HEK293T (cell line): ENCODE measurements at places on chromosomes 7 and 10.

DNA sequence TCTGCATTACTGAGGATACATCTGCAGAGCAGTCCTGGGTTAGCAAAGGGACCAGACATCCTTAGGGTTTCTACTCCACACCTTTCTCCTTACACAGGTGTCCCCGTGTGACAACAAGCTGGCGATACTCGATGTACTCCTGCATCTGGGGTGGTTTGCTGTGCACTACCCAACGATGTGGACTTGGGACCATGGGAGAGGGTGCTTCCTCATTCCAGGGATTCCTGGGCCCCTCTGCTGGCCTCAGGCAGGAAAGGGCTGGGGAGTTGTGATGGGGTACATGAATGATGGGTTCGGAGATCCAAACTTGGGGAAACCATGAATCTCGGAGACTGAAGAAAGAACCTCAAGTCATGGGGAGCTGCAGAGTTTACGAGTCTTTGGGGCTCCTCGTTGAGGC is 179.6 kb upstream of the GALNT17 start:
- DNase-seq, result no peak

- no peak for DNase-seq
Observed at GRCh38 chr7:45567713-45568112, 6.5 kb upstream of the ADCY1 start.

DNA sequence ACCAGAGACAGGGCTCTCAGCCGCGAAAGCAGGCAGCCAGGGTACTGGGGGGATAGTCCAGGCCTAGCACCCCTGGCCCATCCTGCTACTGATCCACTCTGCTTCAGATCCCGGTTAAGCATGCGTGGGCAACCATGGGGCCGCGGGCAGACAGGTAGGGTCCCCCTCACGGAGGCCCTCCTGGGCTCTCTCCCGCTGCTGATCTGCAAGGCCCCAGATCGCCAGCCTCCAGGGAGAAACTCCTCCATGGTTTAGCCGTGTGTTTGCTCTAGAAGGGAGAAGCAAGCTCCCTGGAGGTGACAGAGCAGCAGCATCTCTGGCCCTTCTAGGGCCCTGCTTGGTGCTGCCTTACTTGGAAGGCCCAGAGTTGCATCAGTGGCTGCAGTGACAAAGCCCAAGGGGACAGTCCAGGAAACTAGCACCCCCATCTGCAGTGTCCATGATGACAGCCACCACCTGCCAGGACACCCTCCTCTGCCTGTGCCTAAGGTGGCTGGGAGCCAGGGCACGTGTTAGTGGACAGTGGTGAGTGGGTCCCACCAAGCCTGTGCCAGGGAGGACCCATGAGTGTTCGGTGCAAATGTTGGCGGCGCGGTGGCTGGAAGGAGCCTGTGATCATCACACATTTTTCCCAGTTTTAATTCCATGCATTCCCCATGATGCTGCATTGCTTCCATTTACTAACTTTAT is 29.2 kb downstream of the CALML5 start:
- DNase-seq, result no peak

DNA sequence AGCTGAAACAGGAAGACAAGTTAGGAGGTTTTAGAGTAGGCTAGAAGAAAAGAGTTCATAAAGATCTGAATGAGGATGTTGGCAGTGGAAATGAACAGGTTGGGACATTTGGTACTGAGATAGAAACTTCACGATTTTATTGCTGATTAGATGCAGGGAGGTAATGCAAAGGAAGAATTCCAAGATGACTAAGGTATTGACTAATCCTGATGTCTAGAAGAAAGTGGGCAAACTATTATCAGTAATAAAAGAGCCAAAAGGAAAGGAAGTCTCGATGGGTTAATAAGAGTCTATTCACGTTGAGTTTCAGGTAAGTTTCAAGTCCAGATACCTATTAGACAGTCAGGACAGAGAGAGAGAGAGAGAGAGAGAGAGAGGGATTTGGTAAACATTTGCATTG is 631.3 kb upstream of the LRRTM3 start:
- no peak for DNase-seq

GRCh38 chr7:151006590-151007300 is 15.9 kb downstream of the NOS3 start:
- DNase-seq, result no peak
